Suppressor macrophage treated with lipopolysaccharide for 4 hours (primary cell): ENCODE measurements at places on chromosomes 6 and 20.

DNA sequence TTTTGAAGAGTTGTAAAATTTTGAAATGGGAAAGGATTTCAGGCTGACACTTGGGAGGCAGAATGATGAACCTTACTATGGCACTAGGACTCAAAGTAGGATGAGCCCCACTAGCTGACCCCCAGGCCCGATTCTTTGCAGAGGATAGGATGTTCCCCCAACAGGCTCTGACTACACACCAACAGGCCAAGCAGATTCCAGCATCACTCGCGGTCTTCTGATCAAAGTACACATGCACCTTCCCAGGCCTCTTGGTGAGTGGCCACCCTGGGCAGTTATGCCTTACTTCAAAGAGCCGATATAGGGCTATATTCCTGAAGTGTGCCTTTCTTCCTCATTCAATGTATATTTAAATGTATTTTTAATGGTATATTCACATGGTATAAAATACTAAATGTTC is 117.6 kb upstream of the TMEM181 start:
- no peak for DNase-seq

- no peak for DNase-seq
These were observed 147.1 kb downstream of the PRL start for GRCh38 chr6:22149501-22150367.

DNA sequence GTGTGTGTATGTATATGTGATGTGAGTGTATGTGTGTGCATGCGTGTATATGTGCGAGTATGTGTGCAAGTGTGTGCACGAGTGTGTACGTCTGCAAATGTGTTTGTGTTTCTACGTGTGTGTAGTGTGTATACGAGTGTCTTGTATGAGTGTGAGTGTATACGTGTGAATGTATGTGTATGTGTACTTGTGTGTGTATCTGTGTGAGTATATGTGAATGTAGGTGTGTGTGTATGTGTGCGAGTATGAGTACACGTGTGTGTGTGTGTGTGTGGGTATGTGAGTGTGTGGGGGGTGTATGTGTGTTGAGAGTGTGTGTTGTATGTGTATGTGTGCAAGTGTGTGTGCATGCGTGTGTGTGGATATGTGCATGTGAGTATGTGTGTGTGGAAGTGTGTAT is 602.0 kb upstream of the CDH4 start:
- DNase-seq: no peak

GRCh38 chr20:53021934-53022333 is 49.8 kb downstream of the TSHZ2 start:
- DNase-seq: peak; percentile 9

DNA sequence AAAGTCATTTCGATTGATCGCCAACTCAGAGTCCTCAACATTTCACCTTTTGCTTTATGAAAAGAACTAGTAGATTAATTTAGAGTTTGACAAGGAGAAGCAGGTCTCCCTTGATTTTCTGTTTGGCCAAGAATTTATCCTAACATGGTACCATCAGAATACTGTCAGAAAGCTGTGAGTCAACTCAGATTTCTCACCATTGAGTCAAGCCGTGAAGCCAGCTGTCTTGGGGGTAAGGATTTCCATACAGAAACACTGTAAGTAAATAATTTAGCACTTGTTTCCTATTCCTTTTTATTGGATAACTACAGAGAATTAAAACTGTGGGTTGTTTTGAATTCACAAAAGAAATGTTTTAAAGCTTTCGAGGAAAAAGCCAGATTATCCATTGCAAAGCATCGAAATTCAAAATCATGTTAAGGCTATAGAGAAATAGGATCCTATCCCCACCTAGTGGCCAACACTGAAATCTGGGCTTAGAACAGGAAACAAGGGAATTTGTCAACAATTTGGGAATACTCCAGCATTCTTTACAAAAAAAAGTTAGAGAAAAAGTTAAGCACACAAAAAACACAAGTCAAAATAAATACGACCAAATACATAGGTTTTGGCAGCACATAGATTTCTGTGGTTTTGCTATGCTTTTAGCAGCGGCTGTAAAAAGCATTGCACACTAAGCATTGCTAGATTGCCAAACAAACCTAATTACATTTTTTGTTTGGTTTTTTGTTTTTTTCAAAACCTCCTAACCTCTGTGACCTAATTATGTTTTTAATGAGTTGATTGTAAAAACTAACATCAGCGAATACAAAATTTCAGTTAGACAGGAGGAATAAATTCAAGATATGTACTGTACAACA is 44.2 kb downstream of the COL11A2 start:
- peak; percentile 56 for DNase-seq

DNA sequence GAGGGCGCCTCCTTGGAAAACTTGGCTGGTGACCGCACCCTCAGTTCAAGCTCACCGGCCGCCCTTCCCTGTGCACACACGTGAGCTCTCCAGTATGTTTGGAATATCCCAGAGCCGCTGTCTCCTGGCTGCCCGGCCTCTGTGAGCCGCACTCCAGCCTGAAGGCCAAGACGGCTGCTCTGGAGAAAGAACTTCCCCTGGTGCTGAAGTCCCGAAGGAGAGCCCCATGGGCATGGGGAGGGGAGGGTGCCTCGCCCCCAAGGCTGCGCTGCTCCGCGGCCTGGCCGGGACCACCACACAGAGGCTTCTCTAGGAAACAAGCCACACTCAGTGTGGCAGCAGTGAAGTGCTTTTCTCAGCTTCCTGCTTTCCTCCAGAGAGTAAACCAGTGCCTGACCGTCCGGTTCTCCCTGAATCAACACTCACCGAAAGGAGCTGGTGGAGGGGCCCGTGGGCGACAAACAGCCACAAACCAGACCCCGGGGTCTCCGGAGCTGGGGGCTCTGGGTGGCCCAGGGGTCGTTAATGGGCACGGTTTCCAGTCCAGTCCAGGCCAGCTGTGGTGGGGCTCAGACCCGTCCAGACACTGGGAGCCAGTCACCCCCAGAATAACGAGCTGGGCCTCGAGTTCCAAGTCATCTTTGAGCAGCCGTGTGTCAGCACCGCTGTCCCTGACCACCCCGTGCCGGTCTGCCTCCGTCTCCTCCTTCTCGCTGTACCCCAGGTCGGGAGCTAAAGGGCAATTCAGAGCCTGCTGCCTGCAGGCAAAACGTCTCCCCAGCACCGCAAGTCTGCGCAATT is 87.4 kb upstream of the BHLHE23 start:
- no peak for DNase-seq
